ENCODE measurements at places on chromosomes 2 and 18.
A peak's percentile ranks its signal among the peaks of the same experiment; 100 is the strongest.

GRCh38 chr2:124708661-124709060 lies 683.6 kb downstream of the CNTNAP5 start:
- no peak for DNase-seq

DNA sequence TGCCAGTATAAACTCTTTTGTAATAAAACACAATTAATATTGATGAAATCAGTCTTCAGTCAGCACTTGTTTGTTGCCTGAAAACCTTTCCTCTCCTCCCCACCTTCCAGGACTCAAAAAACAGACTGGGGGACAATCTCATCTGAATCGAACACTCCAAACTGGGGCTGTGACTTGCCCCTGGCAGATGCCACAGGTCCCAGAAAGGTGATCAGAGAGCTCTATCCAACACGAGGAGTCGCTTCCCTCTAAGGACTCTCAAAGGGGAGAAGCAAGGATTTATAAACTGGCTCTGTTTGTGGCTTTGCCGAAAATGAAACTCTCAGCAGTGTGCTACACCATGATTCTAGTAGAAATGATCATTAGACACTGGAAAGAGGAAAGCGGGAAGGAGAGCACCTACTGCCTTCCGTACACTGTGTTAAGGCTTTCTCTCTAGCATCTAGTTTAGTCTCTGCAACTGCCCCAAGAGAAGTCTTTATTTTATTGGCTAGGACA lies 199.2 kb downstream of the TGIF1 start:
- DNase-seq, result no peak

DNA sequence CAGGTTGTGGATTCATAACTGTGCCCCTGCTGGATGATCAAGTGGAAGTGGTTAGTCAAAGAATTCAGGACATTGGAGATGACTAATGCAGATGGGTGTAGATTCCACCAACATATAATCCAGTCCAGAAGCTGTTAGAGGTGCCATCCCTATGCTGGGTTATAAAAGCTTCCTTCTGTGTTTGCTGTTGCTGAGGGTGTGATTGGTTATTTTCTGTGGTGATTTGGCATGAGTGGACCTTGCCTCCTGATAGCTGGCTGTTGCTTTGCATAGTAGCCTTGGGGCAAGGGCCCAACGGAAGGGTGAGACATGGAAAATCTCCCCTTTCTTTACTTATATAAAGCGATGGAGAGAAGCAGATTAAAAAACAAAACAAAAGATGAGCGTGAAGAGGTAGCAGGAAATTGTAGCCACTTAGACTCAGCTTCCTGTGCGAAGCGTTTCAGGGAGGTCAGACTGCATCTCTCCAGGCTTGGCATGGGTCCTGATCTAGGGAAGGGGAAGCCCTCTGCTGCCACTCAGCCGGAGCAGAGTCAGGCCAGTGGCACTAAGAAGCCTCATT lies 190.4 kb downstream of the FMNL2 start:
- no peak for DNase-seq

DNA sequence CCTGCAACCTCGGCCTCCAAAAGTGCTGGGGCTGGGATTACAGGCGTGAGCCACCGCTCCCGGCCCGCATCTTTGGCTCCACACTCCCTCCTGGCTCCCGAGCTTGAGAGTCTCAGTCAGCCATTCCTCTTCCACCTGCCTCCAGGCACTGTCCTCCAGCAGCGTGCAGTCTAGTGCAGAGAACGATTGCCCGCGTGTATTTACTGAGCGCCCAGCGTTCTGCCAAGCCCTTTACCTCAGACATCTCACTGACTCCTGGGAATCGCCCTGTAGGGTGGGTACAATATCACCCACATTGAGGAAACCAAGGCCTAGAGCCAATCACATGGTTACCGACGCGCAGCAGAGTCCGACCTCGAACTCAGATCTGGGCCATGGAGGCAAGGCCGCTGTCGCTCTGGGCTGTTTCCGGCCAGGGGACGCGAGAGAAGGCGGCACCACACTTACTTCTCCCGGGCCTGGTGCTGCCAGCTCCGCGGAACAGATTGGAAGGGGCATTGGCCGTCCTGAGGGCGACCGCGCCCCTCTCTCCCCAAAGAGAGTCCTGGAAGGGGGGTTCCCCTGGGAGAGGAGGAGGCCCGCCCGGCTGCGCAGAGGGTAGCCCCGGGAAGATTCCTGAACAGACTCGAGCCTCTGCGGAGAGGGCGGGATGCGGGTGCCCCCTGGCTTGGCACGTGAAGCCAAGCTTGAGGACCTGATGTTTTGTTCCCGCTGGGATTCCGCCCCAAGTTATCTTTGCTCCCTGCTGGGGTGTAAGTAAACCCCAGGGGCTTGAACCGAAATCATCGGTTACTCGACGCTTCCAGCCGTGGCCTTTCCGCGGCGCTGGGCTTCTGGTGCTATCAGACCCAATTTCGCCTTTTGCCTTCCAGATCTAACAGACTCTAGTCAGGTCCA lies 5.2 kb upstream of the DLX2 start:
- DNase-seq, result no peak

DNA sequence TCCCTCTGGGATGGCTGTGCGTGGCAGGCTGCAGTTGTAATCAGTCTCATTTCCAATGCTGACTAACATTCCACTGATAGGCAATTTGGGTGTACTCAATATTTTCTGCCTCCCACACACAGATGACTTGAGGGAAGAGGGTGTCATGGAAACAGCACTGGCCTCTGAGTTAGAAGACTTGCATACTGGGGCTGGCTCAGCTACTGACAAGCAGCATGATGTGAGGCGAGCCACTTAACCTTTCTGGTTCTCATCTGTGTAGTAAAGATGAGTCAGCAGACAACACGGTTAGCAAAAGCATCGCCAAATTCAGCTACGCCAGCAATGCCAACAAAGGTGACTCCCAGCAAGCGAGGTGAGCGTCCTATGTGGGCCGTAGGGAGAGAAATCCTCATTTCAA lies 73.5 kb downstream of the COLEC12 start:
- DNase-seq, result no peak

DNA sequence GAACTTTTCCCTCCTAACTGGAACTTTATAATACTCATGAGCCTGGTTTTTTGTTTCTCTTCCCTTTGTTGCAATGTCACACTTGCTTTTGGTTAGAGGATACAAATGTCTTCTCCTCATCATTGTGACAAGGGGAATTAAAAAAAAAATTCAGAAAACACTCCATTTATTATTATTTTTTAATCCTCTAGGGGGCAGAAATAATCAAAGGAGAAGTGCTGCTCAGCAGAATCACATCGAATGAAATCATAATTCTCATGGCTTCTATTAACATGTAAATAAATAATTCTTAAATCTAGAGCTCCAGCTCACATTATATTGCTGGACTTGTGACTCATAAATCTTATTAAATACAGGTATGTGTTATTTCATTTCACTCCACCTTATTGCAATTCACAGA lies 273.8 kb downstream of the TRIB2 start:
- no peak for DNase-seq

GRCh38 chr2:120662046-120662445 lies 73.6 kb upstream of the GLI2 start:
- no peak for DNase-seq

GRCh38 chr18:11809895-11810294 lies 41.3 kb upstream of the CHMP1B start:
- DNase-seq, result no peak

DNA sequence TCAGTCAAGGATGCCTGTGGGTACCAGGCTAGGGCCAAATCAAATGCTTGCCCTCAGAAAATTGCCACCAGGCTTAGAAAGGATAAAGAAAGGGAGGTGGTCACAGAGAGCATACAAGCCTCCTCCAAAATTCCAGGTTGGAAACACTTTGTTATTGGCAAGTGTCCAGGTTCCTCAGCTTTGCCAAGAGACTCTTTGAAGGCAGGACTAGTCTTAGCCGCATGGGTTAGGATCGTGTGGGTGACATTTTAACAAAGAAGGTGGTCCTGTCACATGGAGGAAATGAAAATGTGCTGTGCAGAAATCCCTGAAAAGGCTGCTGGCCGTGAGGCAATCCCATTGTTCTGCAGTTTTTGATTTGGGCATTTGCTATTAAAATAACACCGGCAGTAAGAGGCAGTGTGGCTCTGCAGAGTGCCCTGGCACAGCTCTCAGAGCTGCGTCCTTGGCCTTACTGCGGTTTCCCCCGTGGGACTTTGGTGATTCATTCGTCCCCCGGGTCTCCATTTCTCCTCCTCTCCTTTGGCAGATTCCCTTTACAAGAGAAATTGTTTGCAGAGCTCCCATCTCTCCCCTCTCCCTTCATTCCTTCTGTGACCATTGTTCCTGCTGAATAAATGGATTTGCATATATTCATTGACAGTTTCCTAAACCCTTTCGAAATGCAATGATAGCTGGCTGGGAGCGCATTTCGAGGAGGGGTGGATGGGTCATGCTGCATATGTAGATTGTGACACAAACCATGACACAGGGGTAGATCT lies 187.3 kb downstream of the VAPA start:
- DNase-seq, result no peak

DNA sequence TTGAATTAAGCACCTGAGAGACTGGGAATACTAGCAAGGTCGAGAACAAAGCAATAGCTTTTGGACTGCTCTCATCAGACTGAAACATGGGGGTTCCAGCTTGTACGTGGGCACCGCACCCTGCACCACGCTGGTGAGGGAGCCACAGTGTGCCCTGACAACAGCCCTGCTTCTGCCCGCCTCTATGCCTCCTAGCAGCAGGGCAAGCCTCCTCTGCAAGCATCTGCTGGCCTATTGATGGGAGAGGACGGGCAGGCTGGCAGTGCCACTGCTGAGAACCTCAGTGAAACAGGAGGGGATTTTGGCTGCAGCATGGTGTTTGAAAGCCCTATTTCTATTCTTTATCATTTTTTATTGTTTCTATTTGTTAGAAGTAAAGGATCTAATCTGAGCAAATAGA lies 146.1 kb upstream of the OTOS start:
- no peak for DNase-seq

- DNase-seq, result no peak
These were observed 128.0 kb downstream of the EPHA4 start for GRCh38 chr2:221444106-221444505.

DNA sequence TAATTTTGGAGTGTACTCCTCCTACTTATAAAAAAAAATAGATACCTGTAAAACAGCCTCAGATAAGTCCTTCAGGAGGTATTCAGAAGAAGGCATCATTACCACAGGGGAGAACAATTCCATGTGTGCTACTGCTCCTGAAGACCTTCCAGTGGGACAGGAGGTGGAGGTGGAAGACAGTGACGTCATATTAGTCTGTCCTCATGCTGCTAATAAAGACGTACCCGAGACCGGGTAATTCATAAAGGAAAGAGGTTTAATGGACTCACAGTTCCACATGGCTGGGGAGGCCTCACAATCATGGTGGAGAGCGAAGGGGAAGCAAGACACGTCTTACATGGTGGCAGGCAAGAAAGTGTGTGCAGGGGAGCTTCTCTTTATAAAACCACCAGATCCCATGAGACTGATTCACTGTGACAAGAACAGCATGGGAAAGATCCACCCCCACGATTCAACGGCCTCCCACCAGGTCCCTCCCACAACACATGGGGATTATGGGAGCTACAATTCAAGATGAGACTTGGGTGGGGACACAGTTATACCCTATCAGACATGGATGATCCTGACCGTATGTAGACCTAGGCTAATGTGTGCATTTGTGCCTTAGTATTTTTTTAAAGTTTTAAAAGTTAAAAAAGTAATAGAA lies 98.4 kb downstream of the NDUFA10 start:
- no peak for DNase-seq

- DNase-seq, result no peak
These were observed 346.9 kb downstream of the DYSF start for GRCh38 chr2:71800106-71800809.

- no peak for DNase-seq
These were observed 41.7 kb downstream of the NOL10 start for GRCh38 chr2:10647886-10648605.

GRCh38 chr2:224984637-224985036 lies 57.6 kb downstream of the DOCK10 start:
- no peak for DNase-seq

DNA sequence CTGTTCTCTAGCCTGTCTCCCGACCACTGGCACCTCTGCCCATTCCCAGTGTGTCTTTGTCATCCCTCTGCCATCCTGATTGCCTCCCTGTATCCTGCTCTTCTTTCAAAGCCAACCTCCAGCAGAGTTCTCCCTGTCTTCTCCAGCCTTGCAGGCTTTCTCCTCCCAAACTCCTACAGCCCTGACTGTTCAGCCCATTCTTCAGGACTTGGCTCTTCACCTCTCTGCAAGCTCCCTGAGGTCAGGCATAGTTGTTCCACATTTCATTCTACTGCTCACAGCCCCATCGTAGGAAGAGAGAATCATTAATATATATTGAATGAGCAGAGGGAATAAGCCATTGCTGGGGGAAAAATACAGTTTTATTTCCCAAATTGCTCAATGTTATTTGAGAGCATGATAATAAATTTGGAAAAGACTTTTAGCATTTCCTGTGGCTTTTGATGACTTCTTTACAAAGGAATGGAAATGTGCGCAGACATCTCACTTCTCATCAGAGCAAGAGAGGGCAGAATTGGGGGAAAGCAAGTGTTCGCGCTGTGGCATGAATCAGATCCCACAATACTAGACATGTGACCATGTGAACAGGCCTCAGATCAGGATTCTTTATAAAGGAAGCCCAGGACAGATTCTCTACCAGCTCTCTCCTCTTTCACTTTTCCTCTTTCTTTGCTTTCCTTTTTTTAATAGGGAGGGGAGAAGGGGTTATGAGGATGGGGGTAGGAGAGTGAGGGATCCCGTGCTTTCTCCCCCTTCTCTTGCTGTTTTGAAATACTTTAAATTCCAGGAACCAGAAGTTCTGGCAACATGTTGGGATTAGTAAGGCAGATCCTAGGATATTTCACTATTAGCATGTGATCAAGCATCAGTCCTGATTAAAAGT lies 37.4 kb downstream of the EPAS1 start:
- no peak for DNase-seq

DNA sequence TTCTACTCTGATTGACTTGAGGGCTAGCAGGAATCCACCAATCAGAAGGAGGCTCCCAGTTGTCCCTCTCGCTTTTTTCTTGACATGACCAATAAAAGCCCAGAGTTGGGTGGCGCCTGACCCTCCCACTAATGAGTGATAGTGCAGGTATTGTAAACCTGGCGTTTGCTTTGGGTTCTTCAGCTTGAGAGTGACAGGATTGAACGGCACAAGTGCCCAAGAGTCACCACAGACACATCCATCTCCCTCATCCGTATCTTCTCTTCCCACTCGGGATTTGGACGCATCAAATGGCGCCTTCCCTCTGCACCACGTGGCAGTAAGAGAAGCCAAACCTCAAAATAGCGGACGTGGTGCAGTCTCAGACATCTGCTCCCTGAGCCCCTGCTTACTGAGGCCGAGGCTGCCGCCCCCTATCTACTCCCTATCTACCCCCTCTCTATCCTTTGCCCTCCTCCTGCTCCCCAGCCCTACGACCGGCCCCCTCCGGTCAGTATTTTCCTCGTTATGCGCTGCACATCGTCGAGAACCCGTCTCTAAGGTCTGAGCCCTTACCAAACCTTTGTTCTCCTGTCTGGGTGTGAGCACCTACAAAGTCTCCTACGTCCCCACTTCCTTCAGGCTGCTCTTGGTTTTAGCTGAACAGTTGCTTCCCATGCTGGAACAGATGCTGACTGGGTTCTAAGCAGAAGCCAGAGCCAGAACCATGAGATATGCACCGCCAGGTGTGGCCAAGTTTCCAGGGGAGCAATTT lies 881 bp upstream of the FAM161A start:
- DNase-seq, result peak; percentile 98

- DNase-seq, result no peak
These were observed 149.0 kb downstream of the ADCYAP1 start for GRCh38 chr18:1053331-1054315.

- no peak for DNase-seq
These were observed 48.8 kb downstream of the TMEM163 start for GRCh38 chr2:134669731-134670669.

Data from NCI-H187 (cell line).